Mesangial cell (primary cell): ENCODE measurements at places on chromosomes 3 and 15. TPM values are rescaled to one million over a fixed set of nuclear protein-coding genes. Genes with fewer than 3 reads are reported as not detected.

The ADGRG7 gene
- not detected in 2 replicates for total RNA-seq

The MAGI1 gene
- 6.4 and 14.6 TPM in 2 replicates for total RNA-seq

The SLC41A3 gene
- 37.0 and 62.7 TPM in 2 replicates for total RNA-seq

The RTP1 gene
- total RNA-seq = not detected in 2 replicates

The SLC12A1 gene
- total RNA-seq = under 0.01 and 0.25 TPM in 2 replicates

The C2CD4A gene
- total RNA-seq = 0.25 TPM in 1 of 2 replicates, not detected in the other

The DPPA2 gene
- total RNA-seq = not detected in 2 replicates

The CHDH gene
- 1.5 and 2.0 TPM in 2 replicates for total RNA-seq

The WDR49 gene
- total RNA-seq = not detected in 2 replicates

The ZDHHC23 gene
- total RNA-seq = 0.98 and 5.5 TPM in 2 replicates

The FBXO40 gene
- not detected in 2 replicates for total RNA-seq

The POC1A gene
- total RNA-seq = 3.9 and 34.7 TPM in 2 replicates

The ZNF619 gene
- total RNA-seq = 3.5 and 3.6 TPM in 2 replicates
